Colonic mucosa (tissue), 4 donors: ENCODE measurements at places on chromosomes 13 and 19. TPM values are rescaled to one million over a fixed set of nuclear protein-coding genes. Genes with fewer than 3 reads are reported as not detected.
A peak's percentile ranks its signal among the peaks of the same experiment; 100 is the strongest.

- DNase-seq = peak; percentile 7
These were observed 8.0 kb downstream of the TFDP1 start for GRCh38 chr13:113592571-113592970.

GRCh38 chr13:102881819-102882686 is 36.2 kb downstream of the ERCC5 start:
- no peak for DNase-seq

- DNase-seq = peak; percentile 34
These were observed 38.9 kb upstream of the KATNAL1 start for GRCh38 chr13:30346153-30346788.

- no peak for DNase-seq
These were observed 248.0 kb upstream of the MAB21L1 start for GRCh38 chr13:35724446-35724845.

GRCh38 chr13:49399801-49400472 is 43.9 kb downstream of the CAB39L start:
- DNase-seq = no peak

The NKPD1 gene
- 0.07 TPM for total RNA-seq

The IGFL1 gene
- total RNA-seq = not detected

DNA sequence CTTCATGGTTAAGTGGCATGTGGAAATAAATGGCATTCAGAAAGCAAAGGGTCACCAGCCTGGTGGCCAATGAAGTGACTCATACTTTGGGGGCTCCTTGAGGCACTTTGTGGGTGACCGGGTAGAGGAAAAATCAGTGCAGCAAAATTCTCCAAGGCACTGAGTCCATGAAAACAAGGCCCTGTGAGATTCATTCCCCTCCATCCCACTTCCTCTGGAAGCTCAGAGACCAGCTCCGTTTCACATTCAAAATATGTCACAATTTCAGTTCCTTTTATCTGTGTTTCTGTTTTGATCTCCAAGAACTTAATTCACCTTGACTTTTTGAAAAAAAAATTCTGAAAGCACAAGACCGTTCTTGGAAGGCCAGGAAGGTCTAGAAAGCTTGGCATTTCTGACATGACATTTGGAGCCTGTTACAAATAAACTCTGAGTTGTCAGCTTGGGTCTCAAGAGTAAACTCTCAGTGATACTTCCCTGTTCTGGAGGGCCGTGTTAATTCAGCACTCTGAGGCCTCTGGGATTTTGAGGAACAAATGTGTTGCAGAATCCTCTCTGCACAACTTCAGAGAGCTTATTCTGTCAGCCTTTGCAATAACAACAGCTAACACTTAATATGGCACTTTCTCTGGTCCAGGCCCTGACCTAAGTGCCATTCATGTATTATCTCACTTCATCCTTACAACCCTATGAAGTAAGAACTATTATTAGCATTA is 6.8 kb downstream of the CYSLTR2 start:
- no peak for DNase-seq

The GARIN5A gene
- 2.1 TPM for total RNA-seq

- no peak for DNase-seq
These were observed 703.8 kb downstream of the DIAPH3 start for GRCh38 chr13:59459972-59460371.

DNA sequence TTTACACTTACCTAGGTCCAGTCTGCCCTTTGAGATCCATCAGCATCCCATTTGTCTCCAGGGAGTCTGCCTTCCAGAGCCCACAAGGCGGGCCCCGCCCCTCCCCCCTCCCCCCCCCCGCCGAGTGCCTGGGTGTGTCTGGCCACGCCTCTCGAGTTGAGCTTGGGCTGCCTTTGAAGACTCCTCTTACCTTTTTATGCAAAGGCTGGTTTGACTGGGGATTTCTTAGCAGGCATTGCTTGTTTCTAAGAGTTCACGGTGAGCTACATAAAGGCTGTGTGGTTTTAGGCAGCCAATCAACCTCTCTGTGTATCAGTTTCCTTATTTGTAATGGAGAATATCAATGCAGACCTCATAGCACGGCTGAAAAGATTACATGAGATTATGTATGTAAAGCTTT is 11.3 kb downstream of the GPR12 start:
- no peak for DNase-seq

- no peak for DNase-seq
These were observed 60.2 kb upstream of the TNFRSF19 start for GRCh38 chr13:23509781-23510543.

- DNase-seq = no peak
These were observed 85.3 kb downstream of the GADD45B start for GRCh38 chr19:2561221-2561620.

The EPS8L1 gene
- total RNA-seq = 83.9 TPM

DNA sequence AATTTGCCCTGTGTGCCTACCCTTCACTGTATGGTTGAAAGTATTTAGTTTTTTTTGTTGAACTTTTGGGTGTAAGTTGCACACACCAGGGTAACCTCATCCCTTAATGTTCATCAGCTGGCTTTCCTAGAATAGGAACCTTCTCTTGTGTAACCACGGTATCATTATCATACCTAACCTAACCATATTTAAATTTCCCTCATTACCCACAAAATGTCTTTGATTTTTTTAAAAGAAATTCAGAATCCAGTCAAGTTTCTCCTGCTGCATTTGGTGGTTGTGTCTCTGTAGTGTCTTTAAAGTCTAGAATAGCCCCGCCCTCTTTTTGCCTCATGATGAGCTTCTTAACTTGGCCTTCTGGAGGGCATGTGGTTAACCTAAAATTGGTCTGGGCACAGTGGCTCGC is 80.3 kb downstream of the RYR1 start:
- DNase-seq = no peak

- no peak for DNase-seq
These were observed 379.2 kb upstream of the MIR17HG start for GRCh38 chr13:90968166-90968904.

The PRRG2 gene
- 16.2 TPM for total RNA-seq

DNA sequence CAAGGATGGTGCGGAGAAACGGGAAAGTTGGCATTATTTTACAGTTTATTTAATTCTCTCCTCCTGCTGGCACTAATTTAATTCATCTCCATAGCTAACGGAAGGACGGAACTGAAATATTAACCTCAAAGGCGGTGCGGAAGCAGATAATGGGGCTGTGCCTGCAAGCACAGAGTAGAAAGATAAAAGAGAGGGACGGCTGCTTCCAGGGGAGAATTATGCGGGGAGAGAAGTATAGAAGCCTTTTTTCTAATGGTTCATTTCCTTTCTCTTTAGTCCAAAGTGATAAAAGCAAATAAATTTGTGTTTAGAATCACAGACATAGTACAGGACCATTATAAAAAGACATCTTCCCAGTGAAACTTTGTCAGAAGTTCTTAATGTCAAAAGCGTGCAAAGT is 34.5 kb upstream of the UQCRFS1 start:
- no peak for DNase-seq

The OR7A5 gene
- total RNA-seq = not detected

DNA sequence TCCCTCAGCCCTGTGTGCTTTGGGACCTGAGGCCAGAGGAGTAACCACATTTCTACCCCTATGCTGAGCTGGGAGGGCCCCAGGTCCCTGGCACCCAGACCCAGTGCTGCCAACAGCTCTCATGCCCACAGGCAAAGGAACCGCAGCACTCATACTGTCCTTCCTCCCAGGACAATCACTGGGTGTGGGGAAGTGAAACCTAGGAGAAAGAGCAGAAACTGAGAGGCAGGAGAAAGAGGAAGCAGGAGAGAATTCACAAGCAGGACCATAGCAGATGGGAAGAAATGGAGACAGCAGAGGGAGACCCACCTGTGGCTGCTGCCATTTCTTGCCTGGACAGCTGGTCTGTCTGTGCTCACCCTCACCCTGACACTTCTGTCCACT is 18.9 kb downstream of the CCDC97 start:
- DNase-seq = no peak

The SOX1 gene
- not detected for total RNA-seq

DNA sequence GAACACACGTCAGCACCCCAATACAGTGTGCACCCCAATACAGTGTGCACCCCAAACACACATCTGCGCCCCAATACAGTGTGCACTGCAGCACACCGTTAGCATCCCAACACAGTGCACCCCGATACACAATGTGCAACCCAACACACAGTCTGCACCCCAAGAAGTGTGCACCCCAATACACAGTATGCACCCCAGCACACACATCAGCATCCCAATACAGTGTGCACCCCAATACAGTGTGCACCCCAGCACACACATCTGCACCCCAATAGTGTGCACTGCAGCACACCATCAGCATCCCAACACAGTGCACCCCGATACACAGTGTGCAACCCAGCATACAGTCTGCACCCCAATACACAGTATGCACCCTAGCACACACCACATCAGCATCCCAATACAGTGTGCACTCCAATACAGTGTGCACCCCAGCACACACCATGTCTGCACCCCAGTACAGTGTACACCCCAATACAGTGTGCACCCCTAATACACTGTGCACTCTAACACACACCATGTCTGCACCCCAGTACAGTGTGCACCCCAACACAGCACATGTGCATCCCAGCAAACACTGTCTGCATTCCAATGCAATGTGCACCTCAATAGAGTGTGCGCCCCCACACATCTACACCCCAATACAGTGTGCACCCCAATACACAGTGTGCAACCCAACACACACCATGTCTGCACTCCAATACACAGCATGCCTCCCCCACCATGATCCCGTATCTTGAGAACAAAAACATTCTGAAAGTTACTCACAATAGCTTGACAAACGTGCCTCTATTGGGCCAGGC is 855 bp upstream of the CARS2 start:
- no peak for DNase-seq

The STOML3 gene
- total RNA-seq = not detected

GRCh38 chr13:109748677-109749076 is 37.7 kb downstream of the IRS2 start:
- DNase-seq = no peak

GRCh38 chr19:39178296-39179006 is 18.3 kb upstream of the NCCRP1 start:
- no peak for DNase-seq

The ZNF888 gene
- 9.5 TPM for total RNA-seq

DNA sequence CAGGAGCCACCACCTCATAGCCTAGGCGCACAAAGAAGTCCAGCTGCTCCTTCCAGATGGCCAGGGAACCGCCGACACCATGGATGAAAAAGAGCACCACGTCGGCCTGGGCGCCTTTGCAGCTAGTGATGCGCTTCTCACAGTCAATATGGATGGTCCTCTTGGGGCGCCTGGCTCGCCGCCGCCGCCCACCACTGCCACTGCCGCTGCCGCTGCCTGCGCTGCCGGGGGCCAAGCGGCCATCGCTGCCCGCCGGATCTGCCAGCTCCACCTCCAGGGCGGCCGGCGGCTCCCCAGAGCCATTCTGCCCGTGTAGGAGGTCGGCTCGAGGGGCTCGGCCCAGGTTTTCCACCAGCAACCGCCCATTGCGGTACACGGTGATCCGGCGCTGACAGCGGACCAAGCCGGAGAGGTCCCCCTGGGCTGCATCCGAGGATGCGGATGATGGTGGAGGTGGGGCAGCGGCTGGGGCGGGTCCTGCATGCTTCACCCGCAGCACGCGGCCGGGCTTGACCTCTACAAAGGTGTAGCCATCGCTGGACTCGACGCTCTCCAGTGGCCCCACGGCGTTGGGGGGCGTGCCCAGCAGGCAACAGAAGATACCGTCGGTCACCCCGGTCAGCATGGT is 2.1 kb downstream of the ABHD8 start:
- no peak for DNase-seq

- no peak for DNase-seq
These were observed 69.5 kb downstream of the PTPRS start for GRCh38 chr19:5271145-5271544.

GRCh38 chr13:85521657-85522056 is 277.6 kb downstream of the SLITRK6 start:
- DNase-seq = no peak

The KIR2DL4 gene
- total RNA-seq = not detected

GRCh38 chr13:96072392-96072791 is 17.5 kb upstream of the HS6ST3 start:
- no peak for DNase-seq

The HNRNPM gene
- 339 TPM for total RNA-seq

DNA sequence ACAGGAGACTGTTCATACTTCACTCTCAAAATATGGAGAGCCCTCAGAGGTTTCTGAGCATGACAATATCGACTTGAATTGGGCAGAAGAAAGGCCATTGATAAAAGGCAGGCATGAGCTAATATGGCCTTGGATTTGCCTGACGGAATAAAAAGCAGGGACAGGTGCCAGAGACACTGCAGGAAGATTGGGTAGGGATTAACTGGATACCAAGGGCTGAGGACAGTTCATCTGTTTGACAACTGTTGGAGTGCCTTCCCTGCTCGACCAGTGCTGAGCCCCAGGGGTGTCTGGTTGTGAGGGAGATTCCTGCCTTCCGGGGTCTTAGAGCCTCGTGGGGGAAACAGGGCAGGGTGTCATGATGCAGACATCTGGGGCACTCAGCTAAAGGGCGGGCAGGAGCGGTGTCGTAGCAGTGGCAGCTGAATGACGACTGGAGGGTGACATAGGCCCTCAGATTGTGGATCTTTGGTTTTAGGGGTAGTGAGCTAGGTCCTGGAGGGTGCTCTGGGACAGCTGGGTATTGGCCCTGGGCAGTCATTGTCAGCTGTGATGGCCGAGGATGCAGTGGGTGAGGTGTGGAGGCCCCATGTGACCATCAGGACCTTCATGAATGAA is 12.3 kb downstream of the GATAD2A start:
- no peak for DNase-seq

The IFI30 gene
- 95.2 TPM for total RNA-seq

- DNase-seq = no peak
These were observed 2832.4 kb downstream of the PCDH9 start for GRCh38 chr13:64397701-64398100.

DNA sequence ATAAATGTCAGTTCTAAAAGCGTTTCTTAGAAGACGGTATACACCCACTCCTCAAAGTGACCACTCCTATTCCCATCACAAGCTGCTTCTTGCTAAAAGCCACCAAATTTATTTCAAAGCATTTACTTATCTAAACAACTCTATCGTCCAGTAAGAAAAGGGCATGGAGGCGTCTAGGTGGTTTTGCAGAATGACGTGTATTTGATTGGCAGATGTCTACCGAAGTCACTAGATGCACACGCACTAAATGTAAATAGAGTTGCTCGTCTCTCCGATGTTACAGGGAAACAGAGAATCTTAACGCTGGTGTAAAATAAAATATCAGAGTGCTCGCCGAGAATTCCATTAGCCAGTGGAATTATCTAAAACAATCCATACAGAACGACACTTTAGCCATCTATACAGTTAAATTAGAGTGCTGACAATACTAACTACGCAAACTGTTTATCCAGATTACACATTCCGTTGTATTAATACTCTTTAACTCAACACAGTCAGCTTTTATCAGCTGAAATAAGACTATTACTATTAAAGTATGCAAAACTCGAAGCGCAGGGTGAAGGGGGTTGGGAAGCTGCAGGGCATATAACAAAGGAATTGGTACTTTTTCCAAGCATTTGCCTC is 1.9 kb downstream of the KLF12 start:
- no peak for DNase-seq

DNA sequence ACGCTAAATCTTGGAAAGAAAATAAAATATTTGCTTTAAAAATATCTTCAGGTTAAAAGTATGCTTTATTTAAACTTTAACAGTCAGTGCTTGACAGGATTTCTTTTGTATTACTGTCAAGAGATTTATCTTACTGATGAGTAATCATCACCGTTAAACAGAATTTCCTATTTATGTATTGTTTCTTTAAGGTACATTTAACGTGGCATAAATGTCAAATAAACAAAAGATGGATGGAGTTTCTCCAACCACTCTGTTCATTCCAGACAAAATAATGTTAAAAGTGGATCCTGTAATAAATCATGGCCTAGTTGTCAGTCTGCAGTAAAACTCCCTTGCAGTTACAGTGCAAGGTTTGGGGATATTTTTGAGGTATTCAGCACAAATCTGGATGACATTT is 298.3 kb downstream of the DIAPH3 start:
- no peak for DNase-seq

- DNase-seq = no peak
These were observed 265.7 kb downstream of the ABCC4 start for GRCh38 chr13:95035311-95036109.

The MEDAG gene
- total RNA-seq = 2.6 TPM
